Activated CD8-positive, alpha-beta memory T cell treated with anti-CD3 and anti-CD28 coated beads, Interleukin-2, amount 10 ng/mL, durations not matched to agents 7 days and 5 days (primary cell): ENCODE measurements at places on chromosomes 11 and 22. TPM values are rescaled to one million over a fixed set of nuclear protein-coding genes. Genes with fewer than 3 reads are reported as not detected.

Gene KRTAP5-1
- total RNA-seq = not detected

Gene SLC29A2
- total RNA-seq = 7.6 TPM

Gene GRIA4
- total RNA-seq = not detected

Gene C22orf42
- total RNA-seq = not detected

DNA sequence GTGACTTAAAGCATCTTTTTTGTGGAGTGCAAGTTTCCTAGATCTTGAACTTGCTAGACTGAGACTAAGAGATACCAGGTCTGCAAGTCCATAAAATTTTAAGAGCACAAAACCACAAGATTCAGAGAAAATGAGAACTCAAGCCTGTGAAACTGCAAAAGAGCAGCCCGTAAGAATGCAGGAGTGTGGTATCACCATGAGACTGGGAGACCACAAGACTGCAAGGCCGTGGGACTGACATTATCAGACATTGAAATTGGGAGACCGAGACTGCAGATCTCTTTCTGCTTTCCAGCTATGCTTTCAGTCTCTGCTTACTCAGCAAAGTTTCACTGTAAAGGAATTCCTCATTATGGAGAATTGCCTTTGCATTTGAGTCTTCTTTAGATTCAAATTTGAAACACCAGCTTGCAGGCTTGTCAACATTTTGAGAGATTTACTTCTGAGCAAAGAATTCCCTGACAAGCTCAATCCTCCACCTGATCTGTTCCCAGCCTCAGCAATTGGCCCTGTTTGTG, 621.2 kb downstream of the KCNA4 start:
- DNase-seq = no peak

- DNase-seq = no peak
These were observed 137.4 kb downstream of the CADM1 start for GRCh38 chr11:115366826-115367225.

- DNase-seq = no peak
These were observed 41.6 kb downstream of the FDX1 start for GRCh38 chr11:110471371-110471770.

- DNase-seq = no peak
These were observed at the start of gene C11orf68 for GRCh38 chr11:65918211-65919140. Gene C11orf68, minus strand, starts transcription at chr11:65919062. Its CDS starts 31 bp downstream, at chr11:65919031.

DNA sequence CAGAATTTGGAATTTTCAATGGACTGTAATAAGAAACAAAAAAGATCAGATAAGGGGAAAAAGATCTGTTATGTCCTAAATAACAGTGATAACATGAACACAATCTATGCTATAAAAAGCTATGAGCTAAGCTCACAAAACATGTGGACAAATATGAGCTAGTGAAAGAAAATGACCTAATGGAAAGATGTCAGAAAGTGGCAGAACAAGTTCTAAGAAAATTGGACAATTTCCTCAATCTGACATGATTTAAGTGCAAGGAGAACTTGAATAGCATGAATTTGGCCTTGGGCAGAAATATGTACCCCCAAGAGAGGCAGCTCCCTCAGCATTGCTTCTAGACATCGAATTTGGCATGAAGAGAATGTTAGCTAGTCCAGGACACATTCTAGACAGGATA, 212.0 kb upstream of the PGR start:
- DNase-seq = no peak

GRCh38 chr22:48665311-48665995, 1162.2 kb downstream of the BRD1 start:
- DNase-seq = no peak

DNA sequence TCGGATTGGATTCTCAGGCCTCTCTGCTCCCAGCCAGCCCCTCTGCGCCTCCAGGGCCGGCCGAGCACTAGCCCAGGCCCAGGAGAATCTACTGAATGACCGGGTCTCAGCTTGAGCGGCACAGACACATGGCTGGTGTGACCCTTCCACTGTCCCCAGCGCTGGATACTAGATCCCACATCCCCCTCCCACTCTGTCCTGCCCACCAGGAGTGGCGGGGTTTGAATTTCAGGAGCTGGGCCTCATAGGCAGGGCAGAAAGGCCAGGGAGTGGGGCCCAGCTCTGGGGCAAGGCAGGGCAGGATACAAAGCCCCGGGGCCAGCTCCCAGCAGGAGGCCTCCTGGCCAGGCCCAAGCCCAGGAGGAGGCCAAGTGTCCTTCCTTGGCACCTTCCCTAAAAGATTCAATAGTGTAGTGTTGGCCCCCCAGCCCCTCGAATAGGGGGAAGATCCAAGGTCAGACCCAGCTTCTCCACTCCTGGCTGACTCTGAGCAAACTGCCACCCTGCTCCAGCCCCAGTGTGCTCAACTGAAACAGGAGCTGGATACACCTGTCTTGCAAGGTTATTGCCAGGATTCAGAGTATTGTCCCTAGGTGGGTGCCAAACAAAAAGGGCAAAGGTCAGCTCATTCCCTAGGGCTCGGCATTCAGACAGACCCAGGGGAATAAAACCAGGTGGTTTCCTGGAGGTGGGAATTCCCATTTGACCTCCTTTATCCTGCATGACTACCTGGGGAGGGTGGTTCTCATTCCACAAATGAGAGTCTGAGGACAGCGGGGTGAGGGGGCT, 22.5 kb upstream of the TCF20 start:
- DNase-seq = no peak

DNA sequence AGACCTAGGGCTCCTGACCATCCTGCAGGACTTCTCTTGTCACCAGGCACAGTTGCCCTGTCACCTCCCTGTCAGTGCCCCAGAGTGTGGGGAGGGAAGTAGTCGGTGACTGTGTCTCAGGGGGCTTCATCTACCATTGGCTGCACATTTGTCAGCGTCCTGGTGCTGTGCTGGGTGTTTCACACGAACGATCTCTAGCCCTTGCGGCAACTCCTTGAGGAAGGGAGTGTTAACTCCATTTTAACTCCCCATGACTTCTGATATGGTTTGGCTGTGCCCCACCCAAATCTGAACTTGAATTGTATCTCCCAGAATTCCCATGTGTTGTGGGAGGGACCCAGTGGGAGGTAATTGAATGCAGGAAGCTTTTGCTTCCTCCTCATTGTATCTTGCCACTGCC, 7.1 kb downstream of the TSKU start:
- DNase-seq = no peak

DNA sequence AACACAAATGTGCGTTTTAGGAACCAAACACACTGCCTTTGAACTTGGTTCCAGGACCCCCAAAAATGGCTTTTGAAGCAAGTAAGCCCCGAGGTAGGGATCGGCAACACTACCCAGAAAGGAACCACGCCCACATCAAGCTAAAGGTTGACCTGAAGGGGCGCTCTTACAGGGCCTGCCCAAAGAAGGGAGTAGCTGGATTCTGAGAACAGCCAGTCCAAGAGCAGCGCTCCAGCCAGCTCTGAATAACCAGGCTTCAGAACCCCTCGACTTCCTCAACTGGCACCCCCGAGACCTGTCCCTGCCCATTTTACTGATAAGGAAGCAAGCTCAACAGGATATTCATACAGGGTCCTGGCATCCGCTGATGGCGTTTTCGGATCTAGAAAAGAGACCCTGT, 18.9 kb upstream of the MOB2 start:
- DNase-seq = no peak

- no peak for DNase-seq
These were observed 114.4 kb upstream of the ANO1 start for GRCh38 chr11:69963533-69964246.

DNA sequence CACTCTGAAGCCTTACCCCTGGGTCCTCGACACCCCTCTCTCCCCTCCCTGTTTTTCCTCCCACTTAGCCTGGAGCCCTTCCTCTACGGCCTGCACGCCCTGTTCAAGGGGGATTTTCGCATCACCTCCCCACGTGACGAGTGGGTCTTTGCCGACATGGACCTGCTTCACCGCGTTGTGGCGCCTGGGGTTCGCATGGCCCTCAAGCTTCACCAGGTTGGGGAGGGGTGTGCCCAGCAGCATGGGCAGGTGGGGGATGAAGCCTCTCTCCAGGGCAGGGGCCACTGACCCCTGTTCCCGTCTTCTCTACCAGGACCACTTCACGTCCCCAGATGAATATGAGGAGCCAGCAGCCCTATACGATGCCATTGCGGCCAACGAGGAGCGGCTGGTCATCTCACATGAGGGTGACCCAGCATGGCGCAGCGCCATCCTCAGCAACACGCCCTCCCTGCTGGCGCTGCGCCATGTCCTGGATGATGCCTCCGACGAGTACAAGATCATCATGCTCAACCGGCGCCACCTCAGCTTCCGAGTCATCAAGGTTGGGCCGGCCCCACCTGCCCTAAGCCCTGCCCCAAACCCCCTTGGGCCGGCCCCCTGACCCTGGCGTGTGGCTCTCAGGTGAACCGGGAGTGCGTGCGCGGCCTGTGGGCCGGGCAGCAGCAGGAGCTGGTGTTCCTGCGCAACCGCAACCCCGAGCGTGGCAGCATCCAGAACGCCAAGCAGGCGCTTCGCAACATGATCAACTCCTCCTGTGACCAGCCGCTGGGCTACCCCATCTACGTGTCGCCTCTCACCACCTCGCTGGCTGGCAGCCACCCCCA, 2.8 kb upstream of the SIPA1 start:
- DNase-seq = no peak

GRCh38 chr11:16239141-16240105, 116.9 kb downstream of the SOX6 start:
- DNase-seq = no peak
